ENCODE measurements at places on chromosomes 6 and 20. TPM values are rescaled to one million over a fixed set of nuclear protein-coding genes. Genes with fewer than 3 reads are reported as not detected.
A peak's percentile ranks its signal among the peaks of the same experiment; 100 is the strongest.

- no peak for DNase-seq
- no peaks in the 10 kb centered on the region for H3K36me3 ChIP-seq
- H3K4me1 ChIP-seq = no peaks in the 10 kb centered on the region
- no peak overlapping the region for H3K27ac ChIP-seq
- no peak overlapping the region for H3K4me3 ChIP-seq
Measured at GRCh38 chr20:51440589-51440988, 101.9 kb downstream of the NFATC2 start.

DNA sequence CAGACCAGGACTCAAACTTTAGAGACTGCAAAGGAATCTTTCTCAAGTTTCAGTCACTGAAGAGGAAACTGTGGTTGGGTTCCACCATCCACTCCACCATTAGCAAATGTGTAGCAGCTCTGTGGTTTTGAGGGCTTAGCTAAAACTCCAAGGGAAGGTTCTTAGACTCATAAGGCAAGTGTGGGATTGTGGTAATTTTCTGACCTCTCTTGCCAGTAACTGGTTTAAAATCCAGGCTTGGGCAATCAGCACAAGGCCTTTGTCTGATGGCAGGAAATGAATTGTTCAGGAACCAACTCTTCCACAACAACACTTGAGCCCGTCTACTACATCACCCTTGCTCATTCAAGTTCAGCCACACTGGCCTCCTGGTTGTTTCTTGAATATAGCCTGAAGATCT lies 68.6 kb upstream of the FBXL4 start:
- H3K36me3 ChIP-seq = no peaks in the 10 kb centered on the region
- no peaks in the 10 kb centered on the region for H3K27me3 ChIP-seq
- no peak overlapping the region for H3K27ac ChIP-seq
- no peaks in the 10 kb centered on the region for H3K4me1 ChIP-seq

- no peak for DNase-seq
- no peaks in the 10 kb centered on the region for H3K36me3 ChIP-seq
- no peak overlapping the region for H3K27ac ChIP-seq
- H3K27me3 ChIP-seq = no peaks in the 10 kb centered on the region
Measured at GRCh38 chr20:20692587-20692986, 19.9 kb downstream of the RALGAPA2 start.

DNA sequence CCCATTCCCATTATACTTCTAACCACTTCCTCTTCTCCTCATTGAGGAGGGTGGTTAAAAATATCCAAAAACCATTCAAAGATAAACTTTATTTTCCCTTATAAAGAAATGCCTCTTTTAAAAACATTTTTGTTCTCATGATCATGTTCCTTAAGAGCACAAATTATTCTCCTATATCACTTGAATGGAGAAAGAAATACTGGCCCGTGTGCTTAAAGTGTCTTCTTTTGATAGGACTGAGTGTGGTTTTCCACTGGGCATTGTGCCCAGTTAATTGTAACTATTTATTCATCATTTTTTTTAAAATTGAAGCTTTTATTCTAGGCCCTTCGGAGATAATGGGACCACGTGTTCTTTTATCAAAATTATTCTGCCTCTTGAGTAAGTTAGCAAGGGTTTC lies 871.5 kb downstream of the QKI start:
- H3K4me3 ChIP-seq = no peak overlapping the region
- no peaks in the 10 kb centered on the region for H3K36me3 ChIP-seq
- DNase-seq = no peak
- H3K4me1 ChIP-seq = no peaks in the 10 kb centered on the region
- no peaks in the 10 kb centered on the region for H3K27me3 ChIP-seq

DNA sequence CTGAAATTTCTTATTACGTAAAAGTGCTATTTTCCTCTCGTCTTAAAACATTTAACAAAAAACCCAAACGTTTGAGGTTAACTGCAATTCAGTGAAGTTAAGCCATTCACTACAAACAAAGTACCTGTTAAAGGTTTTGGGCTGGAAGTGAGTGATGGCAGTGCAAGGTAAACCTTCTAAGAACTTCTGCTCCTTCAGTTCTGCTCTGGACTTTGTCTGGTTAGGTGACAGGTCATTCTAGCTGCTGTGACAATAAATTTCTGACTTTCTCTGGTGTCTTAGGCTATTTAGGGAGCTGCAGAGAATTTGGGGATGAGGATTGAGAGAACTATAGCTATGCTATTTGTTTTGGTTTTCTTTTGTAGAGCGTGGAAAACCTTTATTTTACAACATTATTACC lies 36.5 kb upstream of the NEDD9 start:
- no peaks in the 10 kb centered on the region for H3K27me3 ChIP-seq
- H3K27ac ChIP-seq = no peak overlapping the region
- DNase-seq = no peak
- peaks cover 4% of the 10 kb centered on the region for H3K4me1 ChIP-seq

DNA sequence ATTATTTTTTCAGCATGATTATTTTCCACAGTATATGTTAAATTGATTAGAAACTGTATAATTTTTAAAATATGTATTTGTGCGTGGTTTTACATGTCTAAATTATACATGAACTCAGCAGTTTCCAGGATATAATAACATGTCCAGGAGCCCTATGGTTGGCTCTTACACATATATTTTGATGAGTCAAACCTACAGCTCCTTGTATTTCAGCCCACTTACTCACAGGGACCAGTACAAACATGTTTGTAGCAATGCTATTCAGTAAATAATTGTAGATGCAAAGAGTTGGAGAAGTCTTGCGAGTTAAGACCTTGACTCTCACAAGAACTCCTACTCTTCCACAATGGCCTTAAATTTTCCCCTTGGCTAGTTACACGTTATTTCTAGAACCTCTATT lies 107.2 kb upstream of the SASH1 start:
- H3K4me1 ChIP-seq = no peaks in the 10 kb centered on the region
- no peak for DNase-seq
- no peaks in the 10 kb centered on the region for H3K36me3 ChIP-seq
- H3K27me3 ChIP-seq = no peaks in the 10 kb centered on the region

DNA sequence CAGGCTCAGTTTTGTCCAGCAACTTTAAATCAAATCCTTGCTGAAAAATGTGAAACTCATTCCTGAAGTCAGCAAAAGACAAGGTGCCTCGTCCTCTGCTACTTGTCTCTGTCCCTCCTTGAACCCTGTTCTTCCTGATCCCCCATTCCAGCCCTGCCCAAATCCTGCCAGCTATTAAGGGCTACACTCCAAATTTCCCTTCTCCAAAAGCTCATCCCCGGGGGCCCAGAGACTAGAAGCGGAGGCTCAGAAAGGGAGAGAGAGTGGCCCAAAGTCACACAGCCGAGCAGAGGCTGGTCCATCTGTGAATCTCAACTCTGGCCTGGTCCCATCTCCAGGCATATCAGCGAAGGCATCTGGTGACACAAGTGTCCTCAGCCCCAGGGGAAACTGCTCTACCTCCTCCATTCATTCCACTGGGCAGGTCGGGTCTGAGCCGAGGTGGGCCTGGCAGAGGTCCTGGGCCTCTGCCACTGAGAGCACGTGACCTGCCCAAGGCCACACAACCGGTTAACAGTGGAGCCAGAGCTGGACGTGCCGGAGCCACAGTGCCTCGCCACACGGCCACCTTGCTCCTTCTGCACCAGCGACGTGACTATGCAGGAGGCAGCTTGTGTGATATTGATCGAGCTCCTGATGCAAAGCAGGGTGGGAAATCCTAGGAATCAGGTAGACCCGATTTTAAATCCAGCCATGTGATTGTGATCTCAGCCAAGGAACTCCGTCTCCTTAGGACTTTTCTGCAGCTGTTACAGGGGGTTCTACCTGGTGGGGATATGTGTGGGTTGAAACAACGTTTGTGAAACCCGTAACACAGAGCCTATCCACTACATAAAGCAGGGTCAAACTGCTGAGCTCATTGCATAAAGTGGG lies 28.6 kb downstream of the NOL4L start:
- no peak for DNase-seq
- H3K4me3 ChIP-seq = no peak overlapping the region
- H3K27me3 ChIP-seq = no peaks in the 10 kb centered on the region
- H3K27ac ChIP-seq = no peak overlapping the region
- no peaks in the 10 kb centered on the region for H3K36me3 ChIP-seq
- H3K4me1 ChIP-seq = no peaks in the 10 kb centered on the region

- H3K27me3 ChIP-seq = no peaks in the 10 kb centered on the region
- H3K4me1 ChIP-seq = no peaks in the 10 kb centered on the region
- H3K36me3 ChIP-seq = no peaks in the 10 kb centered on the region
- DNase-seq = peak; percentile 26
Measured at GRCh38 chr6:164108869-164109769, 694.6 kb downstream of the QKI start.

GRCh38 chr6:36616893-36617521 lies 22.8 kb downstream of the SRSF3 start:
- no peaks in the 10 kb centered on the region for H3K36me3 ChIP-seq
- no peaks in the 10 kb centered on the region for H3K4me1 ChIP-seq
- H3K27ac ChIP-seq = no peak overlapping the region
- no peak for DNase-seq
- H3K4me3 ChIP-seq = no peak overlapping the region
- H3K27me3 ChIP-seq = no peaks in the 10 kb centered on the region

DNA sequence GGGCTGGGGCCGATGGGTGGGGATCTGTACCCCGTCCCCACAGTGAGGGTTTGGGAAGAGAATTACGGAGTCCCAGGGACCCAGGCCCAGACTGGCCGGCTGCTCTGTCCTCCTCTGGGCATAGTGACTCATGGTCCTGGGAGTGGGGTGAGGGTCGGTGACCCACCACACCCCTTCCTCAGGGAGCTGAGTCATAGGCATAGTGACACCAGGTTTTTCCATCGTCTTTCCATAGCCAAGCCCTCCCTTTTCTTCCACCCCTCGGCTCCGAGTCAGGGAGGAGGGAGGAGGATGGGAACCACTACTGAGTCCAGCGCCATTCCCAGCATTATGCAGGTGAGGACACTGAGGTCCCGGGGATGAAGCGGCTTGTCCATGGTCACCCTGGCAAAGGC lies 8.9 kb downstream of the CYP21A2 start:
- peaks cover 10% of the 10 kb centered on the region for H3K4me1 ChIP-seq
- no peaks in the 10 kb centered on the region for H3K27me3 ChIP-seq
- no peaks in the 10 kb centered on the region for H3K36me3 ChIP-seq
- H3K4me3 ChIP-seq = no peak overlapping the region
- H3K27ac ChIP-seq = peak overlapping the region; percentile 75

- no peaks in the 10 kb centered on the region for H3K36me3 ChIP-seq
- no peaks in the 10 kb centered on the region for H3K27me3 ChIP-seq
- H3K4me1 ChIP-seq = no peaks in the 10 kb centered on the region
- H3K27ac ChIP-seq = no peak overlapping the region
Measured at GRCh38 chr6:128275681-128276080, 244.7 kb downstream of the PTPRK start.

RHAG gene
- total RNA-seq = not detected

COL19A1 gene
- total RNA-seq = 0.28 TPM

GRCh38 chr20:2751878-2752566 lies 48.4 kb downstream of the CPXM1 start:
- H3K27me3 ChIP-seq = no peaks in the 10 kb centered on the region
- H3K36me3 ChIP-seq = no peaks in the 10 kb centered on the region
- H3K27ac ChIP-seq = peak overlapping the region; percentile 91
- peak overlapping the region; percentile 23 for H3K4me3 ChIP-seq
- H3K4me1 ChIP-seq = peaks cover 10% of the 10 kb centered on the region

DNA sequence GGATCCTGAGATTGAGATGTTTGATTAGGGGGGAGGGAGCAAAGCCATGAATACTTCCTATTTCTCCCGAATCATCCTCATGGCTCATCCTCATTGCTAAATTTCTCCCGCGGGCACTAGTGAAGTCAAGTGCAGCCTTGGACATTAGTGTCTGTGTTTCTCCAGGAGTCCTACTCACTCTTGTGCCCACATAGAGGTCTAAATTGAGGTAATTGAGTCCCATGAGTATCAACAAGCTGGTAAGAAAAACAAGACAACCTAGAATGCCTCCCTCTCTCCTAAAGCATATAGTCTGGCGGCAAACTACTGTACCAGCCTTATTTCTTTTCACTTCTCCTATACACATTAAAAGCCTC lies 420 bp downstream of the CENPQ start:
- H3K27ac ChIP-seq = peak overlapping the region; percentile 82
- no peaks in the 10 kb centered on the region for H3K27me3 ChIP-seq
- no peaks in the 10 kb centered on the region for H3K36me3 ChIP-seq
- H3K4me1 ChIP-seq = peaks cover 8% of the 10 kb centered on the region

DNA sequence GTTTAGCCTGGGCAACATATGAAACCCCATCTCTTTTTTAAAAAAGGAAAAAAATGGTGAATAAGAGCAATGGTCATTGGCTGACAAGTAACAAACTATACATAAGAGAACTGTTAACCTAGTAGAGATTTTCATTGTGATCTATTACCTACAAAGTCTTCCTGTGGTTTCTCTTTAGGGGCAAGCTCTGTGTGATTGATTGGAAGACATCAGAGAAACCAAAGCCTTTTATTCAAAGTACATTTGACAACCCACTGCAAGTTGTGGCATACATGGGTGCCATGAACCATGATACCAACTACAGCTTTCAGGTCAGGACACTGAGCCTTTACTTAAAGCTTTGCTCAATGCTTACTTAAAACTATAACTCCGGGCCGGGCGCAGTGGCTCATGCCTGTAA lies 19.2 kb downstream of the MGME1 start:
- H3K27ac ChIP-seq = no peak overlapping the region
- no peaks in the 10 kb centered on the region for H3K27me3 ChIP-seq
- no peaks in the 10 kb centered on the region for H3K36me3 ChIP-seq

SLC22A2 gene
- total RNA-seq = not detected

- H3K4me1 ChIP-seq = no peaks in the 10 kb centered on the region
- DNase-seq = no peak
- no peaks in the 10 kb centered on the region for H3K27me3 ChIP-seq
- no peaks in the 10 kb centered on the region for H3K36me3 ChIP-seq
Measured at GRCh38 chr20:34200023-34200422, 41.2 kb upstream of the ASIP start.

- no peaks in the 10 kb centered on the region for H3K4me1 ChIP-seq
- H3K27me3 ChIP-seq = no peaks in the 10 kb centered on the region
- H3K36me3 ChIP-seq = no peaks in the 10 kb centered on the region
- H3K4me3 ChIP-seq = no peak overlapping the region
- no peak for DNase-seq
- H3K27ac ChIP-seq = no peak overlapping the region
Measured at GRCh38 chr20:805713-806112, 27.8 kb upstream of the FAM110A start.

CST2 gene
- total RNA-seq = not detected

- no peak overlapping the region for H3K27ac ChIP-seq
- no peaks in the 10 kb centered on the region for H3K36me3 ChIP-seq
- no peaks in the 10 kb centered on the region for H3K27me3 ChIP-seq
- no peaks in the 10 kb centered on the region for H3K4me1 ChIP-seq
Measured at GRCh38 chr6:148973538-148974208, 226.8 kb downstream of the UST start.

GCNT2 gene
- total RNA-seq = 7.8 TPM

- H3K4me1 ChIP-seq = no peaks in the 10 kb centered on the region
- H3K4me3 ChIP-seq = no peak overlapping the region
- no peak overlapping the region for H3K27ac ChIP-seq
- no peak for DNase-seq
Measured at GRCh38 chr20:40640667-40641066, 48.4 kb downstream of the MAFB start.

DNA sequence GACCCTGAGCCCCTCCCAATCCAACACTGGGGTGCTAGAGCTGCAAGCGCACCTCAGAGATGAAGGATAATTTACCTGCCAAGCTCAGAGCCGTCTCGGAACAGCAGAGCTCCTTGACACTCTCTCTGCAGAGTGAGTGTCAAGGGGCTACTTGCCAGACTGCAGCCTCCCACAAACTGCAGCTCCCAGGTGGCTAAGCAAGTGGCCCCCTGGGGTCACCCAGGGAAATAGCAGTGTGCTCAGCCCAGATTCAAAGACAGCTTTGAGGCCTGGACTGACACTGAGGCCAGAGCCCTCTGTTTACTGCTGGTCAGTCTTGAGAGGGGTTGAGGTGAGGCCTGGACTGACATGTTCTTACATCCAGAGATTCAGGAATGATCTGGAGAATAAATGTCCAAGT lies 46.0 kb upstream of the GJA1 start:
- no peak overlapping the region for H3K4me3 ChIP-seq
- no peaks in the 10 kb centered on the region for H3K4me1 ChIP-seq
- H3K27ac ChIP-seq = no peak overlapping the region
- no peaks in the 10 kb centered on the region for H3K27me3 ChIP-seq
- no peaks in the 10 kb centered on the region for H3K36me3 ChIP-seq
- no peak for DNase-seq

GRM4 gene
- total RNA-seq = not detected

PLG gene
- not detected for total RNA-seq
